NCI-H1092 (cell line): ENCODE measurements at places on chromosomes 3 and 15.

DNA sequence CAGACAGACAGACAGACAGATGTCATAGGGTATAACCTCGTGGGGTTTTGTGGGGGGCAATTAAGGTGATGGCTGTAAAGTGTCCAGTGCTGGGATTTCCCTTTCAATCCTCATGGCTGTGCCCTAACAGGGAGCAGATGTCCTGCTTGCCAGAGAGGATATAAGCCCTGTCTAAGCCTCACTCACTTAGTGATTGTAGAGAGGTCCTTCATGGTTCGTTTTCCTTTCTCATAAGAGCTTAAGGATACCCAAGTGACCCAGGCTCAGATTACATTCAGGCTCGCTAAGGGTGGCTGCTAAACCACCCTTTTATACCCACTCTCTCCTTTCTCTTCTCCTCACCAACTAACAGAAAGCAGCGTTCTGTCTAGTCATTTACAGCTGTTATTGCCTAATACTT is 19.2 kb downstream of the LYSMD2 start:
- DNase-seq = no peak

DNA sequence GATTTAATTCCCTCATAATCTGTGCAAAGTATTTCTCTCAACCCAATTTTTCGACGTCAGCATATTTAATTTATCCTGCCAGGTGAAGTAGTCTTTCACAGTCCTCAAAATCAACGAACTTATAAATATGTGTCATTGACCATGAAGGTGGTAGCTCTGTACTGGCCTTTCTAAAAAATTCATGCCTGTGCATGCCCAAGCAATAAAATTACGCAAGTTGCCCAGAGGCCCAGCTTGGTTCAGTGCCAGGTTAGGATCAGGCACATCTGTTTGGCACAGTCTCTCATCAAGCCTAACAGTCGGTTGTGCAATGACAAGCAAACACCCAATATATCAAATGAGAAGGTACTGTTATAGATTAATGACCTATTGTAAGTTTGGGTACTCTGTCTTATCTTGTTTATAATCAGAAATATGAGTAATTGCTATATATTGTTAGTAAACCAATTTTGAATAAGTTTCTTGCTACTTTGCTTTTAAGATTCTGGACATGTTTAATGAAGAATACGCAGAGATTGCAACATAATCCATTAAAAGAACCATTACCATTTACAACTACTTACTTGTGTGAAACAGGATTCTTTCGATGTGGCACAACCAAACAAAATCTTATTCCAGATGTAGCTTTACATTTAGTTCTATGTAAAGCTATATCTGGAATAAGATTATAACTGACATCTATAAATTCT is 159.0 kb upstream of the IL12A start:
- no peak for DNase-seq

- DNase-seq = no peak
Observed at GRCh38 chr3:46383211-46383950, 12.6 kb downstream of the CCR5 start.

DNA sequence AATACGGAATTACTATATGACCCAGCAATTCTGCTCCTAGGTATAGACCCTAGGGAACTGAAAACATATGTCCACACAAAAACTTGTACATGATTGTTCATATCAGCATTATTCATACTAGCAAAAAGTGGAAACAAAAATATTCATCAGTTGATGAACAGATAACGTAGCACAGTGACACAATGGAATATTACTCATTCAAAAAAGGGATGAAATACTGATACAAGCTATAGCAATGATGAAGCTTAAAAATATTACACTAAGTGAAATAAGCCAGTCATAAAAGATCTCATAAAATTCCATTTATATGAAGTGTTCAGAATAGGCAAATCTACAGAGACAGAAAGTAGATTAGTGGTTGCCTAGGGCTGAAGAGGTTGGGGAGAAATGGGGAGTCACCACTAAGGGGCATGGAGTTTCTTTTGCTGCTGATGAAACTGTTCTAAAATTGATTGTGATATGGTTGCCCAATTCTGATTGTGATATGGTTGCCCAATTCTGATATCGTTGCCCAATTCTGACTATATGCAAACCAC is 10.5 kb downstream of the C15orf61 start:
- DNase-seq = no peak

DNA sequence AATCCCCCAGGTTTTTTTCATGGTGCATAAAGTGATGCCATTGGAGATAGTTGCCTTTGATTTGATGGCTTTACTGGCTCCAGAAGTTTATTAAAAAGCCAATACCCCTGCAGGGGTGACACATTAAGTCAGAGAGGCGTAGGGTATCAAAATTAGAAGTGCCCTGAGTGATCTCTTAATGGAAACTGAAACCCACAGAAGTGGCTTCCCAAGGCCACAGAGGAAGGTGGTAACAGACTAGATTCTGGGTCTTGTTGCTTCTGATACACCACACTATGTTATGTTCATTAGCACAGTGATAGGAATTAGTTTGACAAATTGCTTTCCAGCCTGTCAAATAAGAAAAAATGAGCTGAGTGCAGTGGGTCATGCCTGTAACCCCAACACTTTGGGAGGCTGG is 112.3 kb downstream of the IQCH start:
- no peak for DNase-seq

GRCh38 chr3:15069441-15069840 is 4.3 kb upstream of the MRPS25 start:
- no peak for DNase-seq

DNA sequence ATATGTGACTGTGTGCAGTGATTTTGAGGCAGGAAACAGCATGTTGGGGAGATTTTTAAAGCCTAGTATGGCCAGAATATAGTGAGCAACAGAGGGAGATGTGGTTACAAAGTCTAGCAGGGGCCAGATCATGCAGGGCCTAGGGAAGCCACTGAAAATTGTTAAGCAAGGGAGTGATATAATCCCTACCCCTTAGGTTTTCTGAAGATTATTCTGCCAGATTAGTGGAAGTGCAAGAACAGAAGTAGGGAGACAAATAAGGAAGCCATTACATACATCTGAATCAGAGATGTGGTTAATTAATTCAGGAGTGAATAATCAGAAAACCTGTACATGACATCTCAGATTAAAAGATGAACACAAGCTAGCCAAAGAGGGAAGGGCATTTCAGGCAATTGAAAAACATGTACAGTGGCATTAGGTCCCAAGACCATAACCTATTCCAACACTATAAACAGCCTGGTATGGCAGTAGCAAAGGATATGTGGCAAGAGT is 54.8 kb downstream of the MSL2 start:
- no peak for DNase-seq

DNA sequence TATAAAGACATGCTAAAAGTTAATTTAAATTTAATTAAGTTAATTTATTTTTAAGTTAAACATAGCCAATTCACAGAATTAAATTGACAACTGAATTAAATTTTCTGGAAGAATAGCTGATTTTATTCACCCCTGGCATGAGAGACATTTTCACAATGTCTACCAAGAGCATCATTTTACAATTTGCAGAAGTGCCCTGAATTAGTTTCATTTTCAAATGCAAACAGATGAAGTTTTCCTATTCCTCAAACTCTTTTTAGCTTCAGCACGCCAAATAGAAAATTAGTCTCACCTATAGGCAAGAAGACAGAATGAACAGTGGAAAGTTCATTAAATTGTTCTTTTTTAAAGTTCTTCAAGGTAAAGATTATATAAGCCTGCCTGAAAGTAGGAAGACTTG is 259.3 kb downstream of the ZBBX start:
- DNase-seq = no peak

DNA sequence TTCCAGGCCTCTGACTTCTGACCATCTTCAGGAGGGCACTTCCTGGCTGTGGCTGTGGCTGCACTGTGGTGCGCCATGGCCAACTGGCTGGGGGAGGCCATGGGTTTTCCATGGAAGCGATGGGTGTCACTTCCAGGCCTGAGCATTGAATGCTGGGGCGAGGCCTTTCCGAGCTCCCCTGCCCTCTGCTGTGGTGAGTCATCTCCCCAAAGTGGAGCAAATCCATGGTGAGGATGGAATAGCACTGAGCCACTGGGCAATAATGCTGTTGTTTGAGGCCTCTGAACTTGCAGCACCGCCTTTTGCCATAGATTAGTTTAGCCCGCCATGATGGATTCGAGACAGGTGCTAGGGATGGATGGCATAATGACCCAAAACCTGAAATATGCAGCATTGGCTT is 155.5 kb downstream of the GABRG3 start:
- DNase-seq = no peak

DNA sequence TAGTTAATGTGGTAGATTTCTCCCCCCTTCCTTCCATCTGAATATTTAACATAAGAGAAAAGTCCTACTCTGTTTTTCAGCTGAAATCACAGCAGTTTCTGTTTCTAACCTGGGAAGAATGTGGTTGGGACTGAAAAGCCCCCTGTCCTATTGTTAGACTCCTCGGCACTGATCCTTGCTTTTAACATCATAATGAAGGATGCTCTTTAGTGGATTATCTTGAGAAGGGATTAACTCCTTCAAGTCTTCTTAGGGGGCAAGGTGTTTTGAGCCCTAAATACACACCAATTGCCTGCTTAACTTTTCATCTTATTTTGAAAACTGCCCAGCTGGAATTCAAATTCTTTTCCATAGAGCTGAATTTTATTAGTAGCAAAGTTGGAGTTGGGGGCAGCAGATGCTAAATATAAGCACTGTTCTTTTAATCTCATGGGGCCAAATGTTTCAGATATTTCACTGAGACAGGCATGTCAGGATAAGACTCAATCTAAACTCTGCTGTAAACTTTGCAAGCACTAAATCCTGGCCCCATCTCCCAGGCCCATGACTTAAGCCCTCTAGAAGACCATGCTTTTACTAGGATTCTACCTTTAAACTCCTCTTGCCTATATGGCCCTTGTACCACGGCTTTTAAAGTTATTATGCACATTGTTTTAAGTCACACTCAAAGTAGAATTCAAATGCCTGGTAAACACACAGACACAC is 243.2 kb upstream of the NR2F2 start:
- DNase-seq = no peak

- no peak for DNase-seq
Observed at GRCh38 chr15:24944954-24945353, 9.8 kb upstream of the SNRPN start.

GRCh38 chr3:16869261-16870005 is 15.3 kb upstream of the PLCL2 start:
- DNase-seq = no peak

- no peak for DNase-seq
Observed at GRCh38 chr3:170801597-170801996, 68.4 kb downstream of the RPL22L1 start.

DNA sequence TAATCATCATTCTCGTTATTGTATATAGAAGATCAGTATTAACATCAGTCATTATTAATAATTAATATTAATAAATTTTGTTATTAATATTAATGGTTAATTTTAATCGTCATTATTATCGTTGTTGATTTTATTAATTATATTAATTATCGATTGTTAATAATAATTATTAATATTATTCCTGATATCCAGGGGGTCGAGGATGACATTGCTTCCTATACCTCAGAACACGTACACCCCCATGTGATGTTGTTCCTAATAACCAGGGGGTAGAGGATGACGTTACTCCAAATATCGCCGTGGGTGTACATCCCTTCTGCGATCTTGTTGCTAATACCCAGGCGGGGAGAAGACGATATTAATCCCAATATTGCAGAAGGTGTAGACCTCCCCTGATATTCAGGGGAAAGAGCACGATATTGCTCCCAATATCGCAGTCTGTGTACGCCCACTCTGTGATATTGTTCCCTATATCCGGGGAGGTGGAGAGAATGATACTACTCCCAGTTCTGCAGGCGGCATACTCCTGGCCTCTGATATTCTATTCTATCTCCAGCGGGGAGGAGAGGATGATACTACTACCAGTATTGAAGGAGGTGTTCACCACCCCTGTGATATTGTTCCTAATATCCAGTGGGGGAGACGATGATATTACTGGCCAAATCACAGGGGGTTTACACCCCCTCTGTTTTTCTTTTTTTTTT is 22.3 kb upstream of the BMF start:
- DNase-seq = no peak
